NCI-H446 (cell line): ENCODE measurements at places on chromosomes 5 and 9.
A peak's percentile ranks its signal among the peaks of the same experiment; 100 is the strongest.

DNA sequence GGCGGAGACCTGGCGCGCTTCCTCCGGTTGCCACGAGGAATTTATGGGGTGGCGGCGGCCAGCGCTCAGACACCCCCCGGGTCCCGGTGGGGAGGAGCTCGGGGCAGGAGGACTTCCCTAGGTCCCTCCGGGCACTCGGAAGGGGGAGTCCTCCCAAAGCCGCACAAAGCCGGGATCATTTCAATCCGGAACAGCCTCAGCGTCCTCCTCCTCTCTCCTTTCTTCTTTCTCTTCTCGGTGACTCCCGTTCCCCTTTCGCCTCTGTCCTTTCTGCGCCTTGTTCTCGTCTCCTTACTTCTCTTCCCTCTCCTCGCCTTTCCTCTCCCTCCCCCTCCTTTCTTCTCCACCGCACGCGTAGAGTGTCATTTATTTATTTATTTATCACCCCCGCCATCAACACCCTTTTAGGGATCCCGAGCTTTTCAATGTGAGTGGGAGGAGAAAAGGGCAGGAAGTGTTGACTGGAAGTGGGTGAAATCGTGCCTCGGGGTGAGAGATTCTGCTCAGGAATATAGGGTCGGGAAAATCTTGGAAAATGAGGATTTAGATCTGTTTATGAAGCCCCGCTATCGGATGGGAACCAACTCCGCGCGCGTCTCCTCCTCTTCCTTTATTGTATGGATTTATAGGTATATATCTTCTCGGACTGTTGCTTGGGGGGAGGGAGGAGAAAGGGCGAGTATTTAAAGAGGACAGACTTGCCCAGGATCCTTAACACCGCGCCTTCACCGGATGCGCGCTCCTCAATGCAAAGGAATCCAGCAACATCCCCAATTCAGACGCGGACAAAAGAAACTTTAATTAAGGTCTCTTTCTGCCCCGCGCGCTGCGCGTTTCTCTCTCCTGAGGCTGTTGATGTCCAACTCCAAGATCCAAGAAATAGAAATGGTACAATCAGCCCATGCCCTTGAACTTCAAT, 2.0 kb upstream of the ZNF462 start:
- no peak for DNase-seq

DNA sequence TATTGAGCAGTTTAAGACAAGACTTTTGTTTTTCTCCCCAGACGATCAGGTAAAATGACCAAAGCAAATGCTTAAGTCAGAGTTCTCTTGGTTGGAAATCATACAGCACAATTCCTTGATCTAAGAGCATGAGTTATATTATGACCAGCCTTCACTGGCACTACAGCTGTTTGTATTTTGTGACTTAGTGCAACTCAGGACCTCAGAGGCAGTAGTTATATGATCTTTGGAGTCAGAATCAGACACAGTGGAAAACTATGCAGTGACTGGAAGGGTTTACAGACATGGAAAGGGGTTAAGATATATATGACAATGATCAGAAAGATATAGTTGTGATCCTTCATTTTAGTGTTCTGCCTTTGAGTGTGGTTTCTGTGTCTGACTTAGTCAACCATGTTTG, 24.3 kb downstream of the RAD23B start:
- DNase-seq: no peak

DNA sequence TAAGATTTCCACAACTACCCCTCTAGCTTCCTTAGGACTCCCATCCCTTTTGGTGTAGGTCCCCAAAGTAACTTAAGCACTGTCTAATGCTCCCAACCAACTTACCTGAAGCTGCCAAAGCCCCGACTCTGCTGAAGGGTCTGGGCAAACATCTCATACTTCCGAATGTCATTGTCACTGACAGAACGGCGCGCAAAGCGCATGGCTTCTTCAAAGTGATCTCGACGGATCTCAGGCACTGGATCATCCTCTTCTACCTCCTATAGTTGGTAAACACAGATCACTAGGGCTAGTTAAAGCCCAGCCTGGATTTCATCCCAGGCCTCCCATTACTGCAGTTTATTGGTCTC, 15.2 kb downstream of the VCP start:
- no peak for DNase-seq

DNA sequence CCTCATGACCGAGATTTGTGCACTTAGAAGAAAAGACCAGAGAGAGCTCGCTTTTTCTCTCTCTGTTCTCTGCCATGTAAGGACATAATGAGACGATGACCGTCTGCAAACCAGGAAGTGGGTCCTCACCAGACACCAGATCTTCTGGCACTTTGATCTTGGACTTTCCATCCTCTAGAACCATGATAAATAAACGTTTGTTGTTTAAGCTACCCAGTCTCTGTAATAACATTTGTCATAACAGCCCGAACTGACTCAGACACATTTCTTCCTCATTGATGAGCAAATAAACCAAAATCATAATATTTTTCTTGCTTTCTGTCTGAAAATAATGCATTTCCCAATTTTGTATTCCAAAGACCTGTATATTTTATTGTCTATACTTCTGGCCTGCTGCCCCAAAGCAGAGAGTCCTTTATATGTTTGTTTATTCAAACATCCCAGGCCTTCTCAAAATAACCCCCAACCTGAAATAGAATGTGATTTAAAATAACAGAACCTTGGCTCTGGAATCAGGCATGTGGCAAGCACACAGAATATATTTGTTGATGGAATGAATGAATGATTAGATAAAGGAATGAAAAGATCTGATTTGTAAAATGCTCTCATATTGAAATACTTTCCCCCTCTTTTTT, 396.5 kb downstream of the ADGRV1 start:
- DNase-seq: no peak

- no peak for DNase-seq
Measured at GRCh38 chr5:143147902-143148301, 255.6 kb downstream of the NR3C1 start.

GRCh38 chr5:35374584-35374983, 144.3 kb upstream of the PRLR start:
- no peak for DNase-seq

- no peak for DNase-seq
Measured at GRCh38 chr9:98915599-98915998, 28.1 kb upstream of the COL15A1 start.

DNA sequence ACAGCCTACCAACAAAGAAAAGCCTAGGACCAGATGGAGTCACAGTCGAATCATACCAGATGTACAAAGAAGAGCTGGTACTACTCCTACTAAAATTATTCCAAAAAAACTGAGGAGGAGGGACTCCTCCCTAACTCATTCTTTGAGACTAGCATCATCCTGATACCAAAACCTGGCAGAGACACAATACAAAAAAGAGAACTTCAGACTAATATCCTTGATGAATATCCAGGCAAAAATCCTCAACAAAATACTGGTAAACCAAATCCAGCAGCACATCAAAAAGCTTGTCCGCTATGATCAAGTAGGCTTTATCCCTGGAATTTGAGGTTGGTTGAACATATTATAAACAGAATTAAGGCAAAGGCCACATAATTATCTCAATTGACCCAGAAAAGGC, 900.4 kb upstream of the ARRDC3 start:
- no peak for DNase-seq

DNA sequence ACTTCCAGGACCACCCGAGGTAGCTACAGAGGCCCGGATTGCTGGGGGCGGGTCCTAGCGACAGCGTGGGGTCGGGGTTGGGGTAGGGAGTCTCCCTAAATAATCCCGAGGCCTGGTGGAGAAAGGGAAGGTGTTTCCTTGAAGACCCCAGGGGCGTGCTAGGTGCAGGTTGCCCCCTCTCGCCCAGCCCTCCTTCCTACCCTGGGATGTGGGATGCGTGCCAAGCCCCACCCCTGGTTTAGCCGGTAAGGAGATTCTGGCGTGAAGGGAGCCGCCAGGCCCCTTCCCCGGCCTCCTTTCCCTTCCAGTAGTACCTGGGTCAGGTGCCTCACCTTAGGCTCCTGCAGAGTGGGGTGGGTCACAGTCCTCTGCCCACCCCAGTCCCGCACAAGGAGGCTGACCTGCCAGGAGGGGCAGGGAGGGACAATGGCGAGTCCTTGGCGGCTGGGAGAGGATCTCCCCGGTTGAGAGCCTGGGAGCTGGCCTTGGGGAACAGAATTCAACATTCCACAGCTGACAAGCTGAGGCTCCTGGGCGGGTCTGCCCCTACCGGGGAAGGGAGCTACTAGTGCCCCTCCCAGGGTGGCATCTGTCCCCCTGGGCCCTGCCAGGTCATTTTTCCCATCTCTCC, 674 bp downstream of the TSPAN17 start:
- peak; percentile 43 for DNase-seq

DNA sequence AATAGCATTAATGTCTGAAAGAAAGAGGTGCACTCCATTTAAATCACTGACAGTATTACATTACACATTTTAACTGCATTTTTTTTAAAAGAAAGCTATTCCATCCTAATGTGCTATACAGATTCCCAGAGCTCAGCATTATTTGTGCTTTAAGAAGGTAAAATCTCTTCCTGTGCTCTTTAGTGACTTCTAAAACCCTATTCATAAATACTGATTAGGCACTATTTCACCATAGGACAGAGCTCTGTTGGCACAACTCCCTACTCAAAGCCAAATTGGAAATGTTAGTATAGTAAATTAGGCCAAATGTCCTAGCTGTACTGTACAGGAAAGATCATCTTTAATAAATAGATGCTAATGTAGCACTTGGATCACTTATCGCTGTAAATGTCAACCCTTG, 262.5 kb downstream of the TUSC1 start:
- DNase-seq: no peak

DNA sequence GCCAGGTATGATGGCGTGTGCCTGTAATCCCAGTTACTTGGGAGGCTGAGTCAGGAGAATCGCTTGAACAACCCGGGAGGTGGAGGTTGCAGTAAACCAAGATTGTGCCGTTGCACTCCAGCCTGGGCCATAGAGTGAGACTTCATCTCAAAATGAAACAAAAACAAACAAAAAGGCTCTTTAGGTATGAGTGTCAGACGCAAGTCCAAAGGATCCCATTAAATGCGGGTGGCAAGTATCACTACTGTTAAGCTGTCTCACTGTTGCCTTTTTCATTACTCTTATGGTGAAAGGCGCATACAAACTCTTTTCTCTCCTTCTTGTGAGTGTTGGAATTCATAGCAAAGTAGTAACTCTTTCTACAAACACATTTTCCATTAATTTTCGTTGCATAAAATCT, 688.5 kb upstream of the CHD1 start:
- no peak for DNase-seq

DNA sequence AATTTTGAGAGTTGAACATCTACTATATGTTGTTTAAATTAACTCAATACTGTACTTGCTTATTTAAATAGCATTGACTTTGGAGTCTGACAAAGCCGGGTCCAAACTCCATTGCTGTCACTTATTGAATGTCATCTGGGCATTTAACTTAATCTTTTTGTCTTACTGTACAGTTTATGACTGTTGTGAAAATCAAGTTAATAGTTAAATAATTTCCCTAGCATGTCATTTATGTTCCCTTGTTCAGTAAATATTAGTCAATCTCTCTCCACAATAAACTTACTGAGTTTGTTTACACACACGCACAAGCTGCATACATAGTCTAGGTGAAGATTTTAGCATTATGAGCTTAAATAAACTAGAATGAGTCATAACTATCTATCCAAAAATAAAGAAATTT, 6.3 kb upstream of the UGCG start:
- DNase-seq: no peak

DNA sequence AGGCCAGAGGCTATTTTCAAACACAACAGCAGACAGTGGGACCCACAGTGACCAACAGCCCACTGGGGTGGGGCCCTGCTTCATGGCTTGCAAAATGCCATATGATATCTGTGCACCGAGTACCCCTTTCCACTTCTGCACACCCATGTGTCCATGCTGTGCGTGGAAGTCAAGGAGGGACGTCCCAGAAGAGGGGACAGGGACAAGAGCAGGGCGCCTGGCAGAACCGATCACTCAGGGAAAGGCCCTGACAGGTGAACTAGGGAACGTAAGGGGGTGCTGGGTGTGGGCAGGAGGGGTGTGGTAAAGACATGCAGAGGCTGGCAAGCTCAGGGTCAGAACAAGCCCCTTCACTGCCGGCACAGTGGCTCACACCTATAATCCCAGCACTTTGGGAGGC, 7.6 kb upstream of the TTLL11 start:
- no peak for DNase-seq

- DNase-seq: peak; percentile 35
Measured at GRCh38 chr5:121189342-121190305, 662.1 kb upstream of the FTMT start.

DNA sequence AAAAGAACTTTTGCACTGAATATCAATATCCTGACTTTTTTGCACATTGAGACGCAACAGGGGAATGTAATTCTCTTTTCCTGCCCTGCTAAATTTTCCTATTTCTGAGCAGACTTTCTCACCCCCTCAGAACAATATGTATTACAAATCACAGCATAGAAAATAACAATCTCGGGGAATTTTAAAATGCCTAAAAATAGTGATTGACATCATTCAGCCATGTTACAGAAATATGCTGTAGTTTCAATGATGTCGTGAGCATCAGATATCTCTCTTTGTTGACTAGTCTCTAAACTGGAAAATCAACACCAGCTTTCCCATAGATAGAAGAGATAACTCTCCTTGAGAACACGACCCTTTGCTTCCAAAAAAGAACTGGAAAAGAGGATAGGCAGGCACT, 166.7 kb downstream of the ZDHHC21 start:
- peak; percentile 97 for DNase-seq

DNA sequence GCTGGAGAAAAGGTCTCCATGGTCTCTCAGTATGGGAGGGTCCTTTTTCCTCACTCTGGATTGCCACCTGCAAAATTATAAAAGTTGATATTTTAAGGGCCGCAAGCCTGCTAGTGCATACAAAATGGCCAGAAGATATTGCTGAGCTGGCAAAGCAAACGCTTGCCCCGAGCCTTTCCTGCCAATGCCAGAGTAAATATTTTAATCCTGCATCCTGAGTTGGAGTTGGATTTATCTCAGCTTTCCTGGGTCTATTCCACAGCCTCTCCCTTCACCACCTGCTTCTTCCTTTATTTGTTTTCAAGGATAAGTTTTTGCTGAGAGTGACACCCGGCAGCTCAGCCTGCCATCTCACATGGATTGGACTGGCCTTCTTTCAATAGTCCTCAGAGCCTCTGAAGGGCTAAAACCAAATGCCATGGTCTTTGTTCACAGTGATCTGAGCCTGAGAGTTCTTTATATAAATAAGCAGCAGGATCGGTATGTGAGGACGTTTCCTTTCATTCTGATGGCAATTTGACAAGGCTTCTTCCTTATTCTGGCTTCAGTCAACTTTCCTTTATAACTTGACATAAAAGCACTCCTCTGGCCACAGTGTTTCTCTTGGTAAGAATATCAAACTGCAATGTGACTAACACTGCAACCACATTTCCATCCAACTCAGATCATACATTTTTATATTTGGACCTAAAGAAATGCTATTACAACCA, 170.1 kb downstream of the ADAMTS12 start:
- no peak for DNase-seq

- no peak for DNase-seq
Measured at GRCh38 chr5:93252165-93252564, 328.9 kb downstream of the NR2F1-AS1 start.

GRCh38 chr9:36854751-36855150, 179.3 kb downstream of the PAX5 start:
- no peak for DNase-seq

DNA sequence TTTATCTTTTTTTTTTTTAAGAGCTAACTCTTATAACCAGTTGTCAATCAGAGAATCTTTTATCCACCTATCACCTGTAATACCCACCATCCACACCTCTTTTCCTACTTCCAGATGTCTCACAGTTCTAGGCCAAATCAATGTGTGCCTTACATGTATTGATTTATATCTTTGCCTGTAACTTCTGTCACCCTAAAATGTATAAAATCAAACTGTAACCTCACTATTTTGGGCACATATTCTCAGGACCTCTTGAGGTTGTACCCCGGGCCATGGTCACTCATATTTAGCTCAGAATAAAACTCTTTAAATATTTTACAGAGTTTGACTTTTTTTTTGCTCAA, 404.7 kb upstream of the RORB start:
- DNase-seq: no peak
